ENCODE measurements at places on chromosomes 11 and 22.

DNA sequence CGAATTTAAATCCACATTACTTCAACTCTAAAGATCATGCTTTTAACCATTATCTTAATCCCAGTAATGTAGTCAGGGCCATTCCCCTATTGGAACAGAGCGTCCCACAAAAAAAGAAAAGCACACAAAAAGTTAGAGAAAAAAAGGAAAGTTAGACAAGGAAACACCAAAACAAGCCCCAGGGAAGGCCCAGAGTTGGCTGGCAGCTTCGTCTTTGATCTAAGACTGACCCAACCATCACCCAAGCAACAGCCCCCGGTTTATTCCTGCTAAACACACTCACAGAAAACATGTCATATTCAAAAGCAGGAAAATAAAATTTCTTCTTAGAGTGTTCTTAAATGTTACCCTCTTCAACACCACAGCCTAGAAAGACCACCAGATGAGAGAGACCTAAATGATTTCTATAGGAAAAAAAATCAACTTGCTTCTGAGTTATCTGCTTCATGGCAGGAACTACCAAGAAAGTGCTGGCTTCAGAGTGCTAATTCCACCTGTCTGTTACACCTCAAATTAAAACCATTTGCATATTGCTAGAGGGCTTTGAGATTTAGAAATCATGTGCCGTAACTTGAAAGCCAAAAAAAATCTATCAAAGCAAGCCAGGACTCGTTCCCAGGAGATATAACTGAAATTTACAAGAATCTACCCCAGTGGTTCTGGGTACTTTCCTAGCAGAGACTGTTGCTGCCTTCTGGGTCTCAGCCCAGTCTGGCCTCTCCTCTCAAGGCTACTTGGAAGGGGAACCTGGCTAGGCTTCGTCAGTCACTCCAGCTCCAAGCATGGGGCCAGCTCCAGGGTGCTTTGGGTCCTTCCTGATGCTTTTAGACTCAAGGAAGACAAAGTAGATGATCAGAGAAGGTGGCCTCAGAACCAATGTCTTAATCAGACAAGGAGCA lies 31.2 kb downstream of the POU2AF3 start:
- no peak for DNase-seq

DNA sequence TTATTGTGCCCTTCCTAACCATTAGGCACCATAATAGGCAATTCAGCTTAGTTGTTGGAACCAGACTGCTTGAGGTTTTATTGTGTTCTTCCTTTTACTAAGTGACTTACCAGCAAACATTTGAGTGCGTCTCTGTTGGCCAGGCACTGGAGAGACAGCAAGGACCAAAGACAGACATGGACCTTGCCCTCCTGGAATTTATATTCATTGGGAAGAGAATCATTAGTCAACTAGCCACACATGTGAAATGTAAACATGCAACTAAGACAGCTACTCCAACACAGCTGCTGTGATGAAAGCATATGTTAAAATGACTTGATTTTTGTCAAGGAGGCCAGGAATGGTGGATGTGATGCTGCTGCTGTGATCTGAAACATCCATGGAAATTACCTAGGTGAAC lies 106.4 kb downstream of the TRAF6 start:
- no peak for DNase-seq

DNA sequence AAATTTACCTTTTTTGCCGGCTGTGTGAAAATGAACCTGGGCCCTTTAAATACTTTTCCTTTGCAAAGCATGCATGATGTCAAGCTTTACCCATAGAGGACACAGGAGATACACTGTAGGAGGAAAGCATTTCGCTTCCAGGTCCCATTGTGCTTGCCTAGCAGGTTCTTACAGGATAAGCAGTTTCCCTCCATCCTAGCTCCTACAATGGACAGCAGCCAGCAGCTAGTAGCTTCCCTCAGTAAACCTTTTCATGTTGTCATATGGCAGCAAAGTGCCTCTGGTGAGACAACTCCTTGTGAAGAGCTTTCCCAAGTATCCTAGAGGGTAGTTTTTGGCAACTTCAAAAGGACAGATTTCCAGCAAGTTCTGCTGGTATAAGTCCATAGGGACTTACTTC lies 78.4 kb downstream of the RBFOX2 start:
- DNase-seq, result no peak

DNA sequence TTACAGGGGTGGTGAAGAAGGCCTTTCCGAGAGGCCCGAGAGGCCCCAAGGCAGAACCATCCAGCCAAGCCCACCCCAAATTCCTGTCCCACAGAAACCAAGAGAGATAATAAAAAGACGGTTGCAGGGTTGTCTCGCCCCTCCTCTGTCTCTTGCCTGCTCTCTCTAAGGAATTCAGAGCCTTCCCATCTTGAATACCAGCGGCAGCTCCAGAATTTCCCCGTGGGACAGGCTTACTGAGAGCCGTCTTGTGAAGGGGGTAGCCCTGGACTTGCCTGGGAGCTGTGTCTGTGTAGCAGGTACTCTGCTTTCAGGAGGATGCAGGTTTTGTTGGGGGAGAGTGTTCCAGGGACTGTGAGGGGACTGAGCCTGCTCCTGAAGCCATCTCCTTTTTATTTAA lies 9.6 kb upstream of the EIF3D start:
- DNase-seq, result no peak

DNA sequence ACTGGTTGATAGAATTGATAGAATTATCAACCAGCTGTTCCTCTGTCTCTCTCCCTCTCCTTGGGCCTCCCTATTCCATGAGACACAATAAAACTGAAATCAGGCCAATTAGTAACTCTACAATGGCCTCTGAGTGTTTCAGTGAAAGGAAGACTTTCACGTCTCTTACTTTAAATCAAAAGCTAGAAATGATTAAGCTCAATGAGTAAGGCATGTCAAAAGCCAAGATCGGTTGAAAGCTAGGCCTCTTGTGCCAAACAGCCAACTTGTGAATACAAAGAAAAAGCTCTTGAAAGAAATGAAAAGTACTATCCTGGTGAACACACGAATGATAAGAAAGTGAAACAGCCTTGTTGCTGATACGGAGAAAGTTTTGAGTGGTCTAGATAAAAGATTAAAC lies 16.6 kb downstream of the PIH1D2 start:
- no peak for DNase-seq

- no peak for DNase-seq
These were observed 39.3 kb upstream of the H19 start for GRCh38 chr11:2036863-2037486.

GRCh38 chr11:122213171-122213570 lies 97.2 kb upstream of the BLID start:
- no peak for DNase-seq

DNA sequence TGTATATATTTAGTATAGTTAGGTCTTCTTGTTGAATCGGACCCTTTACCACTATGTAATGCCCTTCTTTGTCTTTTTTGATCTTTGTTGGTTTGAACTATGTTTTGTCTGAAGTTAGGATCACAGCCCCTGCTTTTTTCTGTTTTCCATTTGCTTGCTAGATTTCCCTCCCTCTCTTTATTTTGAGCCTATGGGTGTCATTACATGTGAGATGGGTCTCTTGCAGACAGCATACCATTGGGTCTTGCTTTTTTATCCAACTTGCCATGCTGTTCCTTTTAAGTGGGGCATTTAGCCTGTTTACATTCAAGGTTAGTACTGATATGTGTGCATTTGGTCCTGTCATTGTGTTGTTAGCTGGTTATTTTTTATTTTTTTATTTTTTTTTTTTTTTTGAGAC lies 224.6 kb downstream of the INSC start:
- no peak for DNase-seq

All from GM13976 (cell line).